NCI-H69 (cell line): ENCODE measurements at places on chromosomes 3 and 15.

DNA sequence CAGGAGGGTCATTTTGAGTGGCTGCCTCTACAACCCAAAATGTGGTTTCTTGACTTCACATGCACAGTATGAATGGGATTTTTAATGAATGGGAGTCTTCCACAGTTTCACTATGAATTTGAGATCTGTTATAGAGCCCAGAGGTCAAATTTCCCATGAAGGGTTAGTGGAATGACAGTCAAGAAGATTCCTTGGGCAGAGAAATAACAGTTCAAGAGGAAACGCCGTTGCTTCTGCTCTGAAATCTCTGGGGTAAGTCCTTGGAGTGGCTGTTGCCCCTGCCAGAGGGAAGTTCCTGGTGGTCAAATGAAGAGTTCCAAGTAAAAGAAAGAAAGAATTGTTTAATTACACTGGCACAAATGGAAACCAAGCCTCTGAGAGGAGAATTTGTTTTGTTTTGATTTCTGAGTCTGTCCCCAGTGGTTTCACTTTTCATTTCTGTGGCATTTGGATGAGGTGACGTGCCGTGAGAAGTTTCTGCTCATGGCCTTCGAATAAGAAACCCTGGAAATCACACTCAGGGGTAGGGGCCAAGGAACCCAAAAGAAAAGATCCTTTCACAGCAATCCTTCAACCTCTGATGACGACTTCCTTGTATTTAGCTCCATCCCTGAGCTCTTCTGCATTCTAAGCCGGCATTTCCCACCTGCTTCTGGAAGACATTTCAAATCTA, 77.5 kb upstream of the IL12A start:
- no peak for DNase-seq

DNA sequence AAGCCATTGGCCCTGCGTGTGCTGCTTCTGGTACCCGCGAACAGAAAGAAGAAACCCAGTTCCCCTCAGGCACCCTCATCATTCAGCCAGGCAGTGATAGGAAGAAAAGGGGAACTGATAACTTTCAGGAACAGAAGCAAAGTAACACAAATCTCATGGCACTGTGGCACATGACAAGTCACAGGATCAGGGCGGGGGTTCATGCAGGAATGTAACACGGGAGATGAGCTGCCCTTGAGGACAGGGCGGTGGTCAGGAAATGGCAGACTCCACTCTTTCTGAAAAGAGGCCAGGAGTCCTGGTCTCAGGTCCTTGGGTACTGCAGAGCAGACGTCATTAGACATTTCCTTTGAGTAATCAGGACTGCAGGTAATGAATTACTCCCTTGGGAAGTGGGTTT, 95.5 kb downstream of the CCNL1 start:
- peak; percentile 4 for DNase-seq

GRCh38 chr3:7962301-7962700, 539.3 kb upstream of the LMCD1 start:
- DNase-seq, result no peak

GRCh38 chr3:178275311-178275710, 260.9 kb upstream of the KCNMB2 start:
- DNase-seq, result no peak

GRCh38 chr3:58009026-58009748, 965 bp downstream of the FLNB start:
- DNase-seq, result peak; percentile 58

DNA sequence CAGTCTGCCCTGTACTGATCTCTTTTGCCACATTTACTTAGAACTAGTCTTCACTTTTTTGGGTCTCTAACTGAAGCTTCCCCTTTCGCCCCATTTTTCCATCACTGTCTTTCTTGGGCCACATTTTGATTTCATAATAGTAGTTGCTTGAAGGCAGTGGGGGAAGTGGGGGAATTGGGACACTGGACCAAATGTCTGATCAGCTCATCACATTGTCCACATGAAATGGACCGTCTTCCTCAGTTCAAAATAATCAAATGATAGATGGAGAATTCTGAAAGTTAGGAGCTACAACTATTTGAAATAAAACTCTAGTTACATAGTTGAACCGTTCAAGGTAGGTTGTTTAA, 747 bp downstream of the PDCD6IP start:
- DNase-seq, result no peak

- DNase-seq, result no peak
Observed at GRCh38 chr3:48660800-48661400, 1.8 kb downstream of the CELSR3 start.

- no peak for DNase-seq
Observed at GRCh38 chr3:60319179-60319858, 931.9 kb downstream of the FHIT start.

- DNase-seq, result peak; percentile 79
Observed at GRCh38 chr3:149352556-149352955, 19.1 kb upstream of the TM4SF18 start.

- peak; percentile 72 for DNase-seq
Observed at GRCh38 chr15:31465083-31465955, 138.7 kb downstream of the KLF13 start.

DNA sequence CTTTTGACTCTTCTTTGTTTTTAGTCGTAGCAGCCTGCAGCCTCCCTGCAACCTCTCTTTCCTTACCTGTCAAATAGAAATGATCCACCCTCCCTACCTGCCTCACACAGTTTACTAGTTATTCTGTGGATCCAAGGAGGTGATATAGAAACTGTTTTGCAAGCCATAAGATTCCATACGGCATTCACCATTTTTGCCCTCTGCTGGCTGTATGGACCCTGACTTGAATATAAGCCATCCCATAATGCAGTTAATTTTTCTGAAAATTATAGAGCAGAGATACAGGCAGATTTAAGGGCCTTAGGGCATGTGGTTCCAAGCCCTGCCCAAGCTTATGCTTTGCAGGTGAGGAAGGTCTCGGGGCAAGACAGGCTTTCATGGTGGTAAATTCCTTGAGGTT, 63.8 kb downstream of the CPN2 start:
- peak; percentile 85 for DNase-seq

GRCh38 chr15:45981625-45982024, 346.8 kb downstream of the SQOR start:
- no peak for DNase-seq
